Fibroblast of gingiva (primary cell): ENCODE measurements at places on chromosomes 11 and 22.

GRCh38 chr11:38824573-38824972 is 2226.5 kb upstream of the RAG2 start:
- DNase-seq = no peak

- DNase-seq = no peak
Observed at GRCh38 chr11:131924001-131924400, 553.6 kb downstream of the NTM start.

GRCh38 chr11:20355221-20356219 is 8.0 kb upstream of the HTATIP2 start:
- DNase-seq = peak; percentile 42

GRCh38 chr11:32385998-32386397 is 49.3 kb downstream of the WT1 start:
- no peak for DNase-seq

DNA sequence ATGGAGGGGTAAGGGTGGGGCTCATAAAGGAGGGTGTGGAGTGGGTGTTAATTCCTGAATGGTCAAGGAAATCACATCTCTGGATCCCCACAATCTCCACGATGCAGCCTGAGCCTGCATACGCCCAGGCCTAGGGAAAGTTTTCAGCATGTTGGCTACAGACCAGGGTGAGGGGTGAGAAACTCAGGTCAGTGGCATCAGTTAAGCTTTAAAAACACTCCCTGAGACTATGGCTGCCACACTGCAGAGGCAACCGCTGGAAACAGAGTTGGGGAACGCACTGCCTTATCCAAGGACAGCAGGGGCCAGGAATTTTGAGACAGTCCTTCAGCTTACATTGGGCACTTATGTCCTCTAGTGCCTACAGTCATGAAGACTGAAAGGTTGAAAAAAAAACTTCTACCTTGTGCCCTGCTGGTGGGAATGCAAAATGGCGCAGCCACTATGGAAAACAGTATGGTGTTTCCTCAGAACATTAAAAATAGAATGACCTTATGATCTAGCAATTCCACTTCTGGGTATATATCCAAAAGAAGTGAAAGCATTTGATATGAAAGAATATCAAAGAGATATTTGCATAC is 19.7 kb downstream of the DKK3 start:
- no peak for DNase-seq

DNA sequence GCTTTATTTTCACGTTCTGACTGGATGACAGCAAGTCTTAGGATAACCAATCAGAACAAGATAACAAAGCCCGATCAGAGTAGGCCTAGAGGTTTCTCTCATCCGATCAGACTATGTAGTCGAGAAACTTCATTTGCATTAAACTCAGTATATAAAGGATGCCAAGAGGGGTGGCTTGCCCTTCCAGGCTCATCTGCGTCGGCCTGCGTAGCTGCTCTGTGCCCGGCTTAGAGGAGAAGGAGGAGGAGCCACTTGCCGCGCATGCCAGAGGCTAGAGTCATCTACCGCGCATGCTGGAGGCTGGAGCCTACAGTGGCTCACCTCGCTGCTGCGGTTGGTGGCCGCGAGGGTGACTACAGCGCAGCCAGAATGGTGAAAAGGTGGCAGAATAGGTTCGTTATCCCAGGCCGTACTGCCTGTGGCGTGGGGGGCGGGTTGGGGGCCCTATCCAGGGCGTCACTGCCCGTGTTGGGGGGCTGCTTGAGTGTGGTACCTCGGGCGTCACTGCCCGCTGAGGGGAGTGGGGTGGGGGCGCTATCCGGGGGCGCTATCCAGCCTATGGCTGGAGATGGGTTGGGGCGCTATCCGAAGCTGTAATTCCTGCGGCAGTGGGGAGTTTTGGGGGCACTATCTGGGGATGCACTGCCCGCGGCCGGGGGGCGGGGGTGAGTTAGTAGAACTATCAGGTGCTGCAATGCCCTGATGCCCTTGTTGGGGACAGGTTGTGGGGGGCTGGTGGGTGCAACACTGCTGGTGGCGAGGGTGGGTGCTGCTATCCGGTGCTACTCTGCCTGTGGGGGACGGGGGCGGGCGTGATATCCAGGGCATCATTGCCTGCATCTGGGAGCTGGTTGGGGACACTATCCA is at the start of gene RFPL2:
TSS of gene RFPL2 (minus strand) at position 218 of the 867 bp plus-strand sequence. CDS start 2,622 bp downstream, outside the sequence.
- DNase-seq = no peak

DNA sequence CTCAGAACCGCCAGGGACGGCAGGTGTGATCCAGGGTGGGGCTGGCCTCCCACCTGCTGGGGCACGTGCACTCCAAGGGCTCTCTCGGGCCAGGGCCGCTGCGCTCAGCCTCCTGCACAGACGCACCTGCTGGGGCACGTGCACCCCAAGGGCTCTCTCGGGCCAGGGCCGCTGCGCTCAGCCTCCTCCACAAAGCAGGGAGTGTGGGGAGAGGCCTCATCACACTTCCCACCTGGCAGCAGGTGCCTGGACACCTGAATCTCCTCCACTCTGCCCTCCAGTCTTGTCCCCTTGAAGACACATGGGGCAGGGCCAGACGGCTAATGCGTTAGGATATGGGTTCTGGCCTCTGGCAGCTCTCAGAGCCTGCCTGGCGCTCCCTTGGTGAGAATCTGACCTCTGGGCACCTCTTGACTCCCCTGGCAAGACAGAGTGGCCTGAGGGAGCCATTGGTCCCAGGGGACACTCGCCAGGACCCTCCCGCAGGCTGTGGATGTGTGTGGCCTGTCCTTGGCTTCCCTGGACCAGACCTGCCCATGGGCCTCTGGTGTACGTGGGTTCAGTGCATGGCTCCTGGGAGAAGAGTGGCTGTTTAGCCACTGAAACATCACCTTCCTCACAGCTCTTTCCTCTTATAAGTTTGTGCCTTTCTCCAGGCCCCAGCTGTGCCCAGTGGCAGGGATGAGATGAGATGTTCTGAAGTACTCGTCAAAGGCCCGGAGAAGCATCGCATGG is 73.5 kb downstream of the BRD1 start:
- no peak for DNase-seq

GRCh38 chr11:66864924-66865697 is 8.2 kb downstream of the LRFN4 start:
- DNase-seq = no peak

GRCh38 chr11:85946221-85946620 is 91.0 kb downstream of the CCDC83 start:
- no peak for DNase-seq

- no peak for DNase-seq
Observed at GRCh38 chr22:45576273-45576625, 73.6 kb downstream of the FBLN1 start.
